ENCODE measurements at places on chromosomes 16 and 17. TPM values are rescaled to one million over a fixed set of nuclear protein-coding genes. Genes with fewer than 3 reads are reported as not detected.

DNA sequence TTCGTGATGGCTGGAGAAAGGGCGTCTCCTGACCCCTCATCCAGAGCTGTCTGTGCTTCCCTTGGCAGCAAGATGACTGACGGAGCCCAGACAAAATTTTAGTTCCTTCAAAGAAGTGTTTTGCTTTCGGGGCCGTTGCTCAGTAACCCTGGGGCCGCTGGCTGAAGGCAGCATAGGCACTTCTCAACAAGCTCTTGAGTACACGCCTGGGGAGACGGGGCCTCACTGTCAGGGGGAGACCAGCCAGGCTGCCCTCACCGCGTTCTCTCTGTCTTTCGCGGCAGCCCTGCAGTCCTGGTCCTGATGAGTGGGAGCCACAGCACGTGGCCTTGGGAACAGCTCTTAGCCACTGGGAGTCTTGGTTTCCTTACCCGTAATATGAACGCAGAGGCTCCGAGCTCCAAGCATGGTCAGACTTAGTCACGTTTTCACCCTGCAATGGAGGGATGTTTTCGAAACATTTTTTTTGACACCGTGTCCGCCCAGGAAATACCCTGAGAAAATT, 86.0 kb downstream of the IRF8 start:
- peak; percentile 22 for DNase-seq

DNA sequence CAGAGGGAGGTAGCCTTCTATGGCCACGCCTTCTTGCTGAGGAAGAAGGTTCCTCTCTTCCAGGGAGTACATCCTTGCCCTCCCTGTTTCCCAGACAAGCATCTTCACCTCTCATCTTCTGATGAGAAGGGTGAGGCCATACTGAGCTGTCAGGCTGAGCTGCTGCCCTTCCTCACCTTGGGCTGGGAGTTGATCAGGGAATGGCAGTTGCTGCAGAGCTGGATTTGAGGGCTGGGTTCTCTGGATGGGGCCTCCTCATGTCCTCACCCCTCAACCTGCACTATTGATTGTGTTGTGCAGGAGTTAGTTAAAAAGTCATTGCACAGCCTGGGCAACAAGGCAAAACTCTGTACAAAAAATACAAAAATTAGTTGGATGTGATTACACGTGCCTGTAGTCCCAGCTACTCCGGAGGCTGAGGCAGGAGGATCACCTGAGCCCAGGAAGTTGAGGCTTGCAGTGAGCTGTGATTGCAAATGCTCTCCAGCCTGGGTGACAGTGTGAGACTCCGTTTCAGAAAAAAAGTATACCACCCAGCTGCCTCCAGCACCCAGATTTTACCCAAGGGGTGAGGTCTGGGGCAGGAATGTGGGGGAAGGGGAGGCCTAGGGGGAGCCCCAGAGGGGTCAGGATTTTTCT, 2.0 kb downstream of the ERBB2 start:
- no peak for DNase-seq

DNA sequence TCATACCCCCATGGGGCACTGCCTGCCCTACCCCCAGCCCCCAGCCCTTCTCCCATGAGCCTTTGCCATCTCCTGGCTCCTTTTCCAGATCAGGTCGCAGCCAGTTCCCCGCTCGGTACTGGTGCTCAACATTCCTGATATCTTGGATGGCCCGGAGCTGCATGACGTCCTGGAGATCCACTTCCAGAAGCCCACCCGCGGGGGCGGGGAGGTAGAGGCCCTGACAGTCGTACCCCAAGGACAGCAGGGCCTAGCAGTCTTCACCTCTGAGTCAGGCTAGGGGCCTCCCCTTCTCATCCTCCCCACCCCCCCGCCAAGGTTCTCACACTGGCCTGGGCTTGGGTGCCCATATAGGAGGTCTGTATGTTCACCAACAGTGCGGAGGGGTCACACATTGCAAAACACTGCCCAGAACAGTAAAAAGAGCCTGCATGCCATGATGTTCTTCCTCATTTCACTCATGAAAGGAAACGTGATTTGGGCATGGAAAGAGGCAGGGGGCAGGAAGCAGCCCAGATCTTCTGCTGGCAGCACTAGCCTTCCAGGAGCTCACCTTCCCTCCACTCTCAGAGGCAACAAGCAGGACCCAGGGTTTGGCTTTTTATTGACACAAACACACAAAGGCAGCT, 7.5 kb downstream of the IFI35 start:
- no peak for DNase-seq

The TBC1D3B gene
- total RNA-seq, result 2.9 TPM

The RNF43 gene
- 3.6 TPM for total RNA-seq

Measured in umbilical cord (tissue), 2 donors.